ENCODE measurements at places on chromosomes 2 and 18. TPM values are rescaled to one million over a fixed set of nuclear protein-coding genes. Genes with fewer than 3 reads are reported as not detected.
A peak's percentile ranks its signal among the peaks of the same experiment; 100 is the strongest.

The CD8B gene
- not detected for total RNA-seq

The SLC5A7 gene
- not detected for total RNA-seq

The ESPNL gene
- total RNA-seq = 9.8 TPM

DNA sequence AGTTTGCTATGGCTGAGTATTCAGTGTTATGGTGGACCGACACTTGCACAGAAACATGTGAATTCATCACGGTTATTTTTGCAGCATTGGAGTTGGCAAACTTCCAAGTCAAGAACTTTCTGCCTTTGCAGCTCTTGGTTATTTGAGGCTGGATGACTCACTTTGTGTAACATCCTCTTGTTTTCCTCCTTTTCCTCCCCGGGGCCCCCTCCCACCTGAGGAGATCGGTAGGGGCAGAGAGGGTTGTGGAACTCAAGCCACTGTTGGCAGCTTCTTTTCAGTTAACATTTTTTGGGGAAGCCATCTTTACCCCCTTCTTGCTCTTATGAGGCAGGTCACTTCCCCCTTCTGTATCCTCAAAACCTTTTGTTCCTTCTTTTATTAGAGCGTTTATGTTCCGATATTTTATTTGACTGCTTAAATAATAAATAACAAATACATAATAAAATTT, 48.6 kb downstream of the DDX1 start:
- no peak for DNase-seq
- H3K36me3 ChIP-seq = peaks cover 21% of the 10 kb centered on the region
- H3K4me1 ChIP-seq = peaks cover 30% of the 10 kb centered on the region
- H3K27ac ChIP-seq = no peak overlapping the region

DNA sequence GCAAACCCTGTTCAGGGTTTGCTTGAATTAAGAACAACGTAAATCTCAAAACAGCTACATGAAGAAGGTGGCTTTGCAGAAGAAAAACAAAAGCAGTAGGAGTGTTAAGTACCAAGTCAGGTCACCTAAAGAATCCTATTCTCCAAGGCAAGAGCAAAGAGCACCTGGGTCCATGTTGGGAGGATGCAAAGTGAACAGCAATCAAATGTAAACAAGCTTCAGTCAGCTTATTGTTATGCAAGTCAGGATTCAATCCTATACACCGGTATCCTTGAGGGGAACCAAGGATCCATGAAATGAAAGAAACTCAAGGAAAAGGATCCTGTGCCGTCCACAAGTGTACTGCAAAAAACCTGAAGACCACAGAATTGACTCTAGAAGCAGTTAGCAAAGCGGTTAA, 261.0 kb upstream of the DDX18 start:
- H3K4me1 ChIP-seq = no peaks in the 10 kb centered on the region
- H3K36me3 ChIP-seq = no peaks in the 10 kb centered on the region
- DNase-seq = no peak
- H3K27ac ChIP-seq = no peak overlapping the region
- H3K4me3 ChIP-seq = no peak overlapping the region

DNA sequence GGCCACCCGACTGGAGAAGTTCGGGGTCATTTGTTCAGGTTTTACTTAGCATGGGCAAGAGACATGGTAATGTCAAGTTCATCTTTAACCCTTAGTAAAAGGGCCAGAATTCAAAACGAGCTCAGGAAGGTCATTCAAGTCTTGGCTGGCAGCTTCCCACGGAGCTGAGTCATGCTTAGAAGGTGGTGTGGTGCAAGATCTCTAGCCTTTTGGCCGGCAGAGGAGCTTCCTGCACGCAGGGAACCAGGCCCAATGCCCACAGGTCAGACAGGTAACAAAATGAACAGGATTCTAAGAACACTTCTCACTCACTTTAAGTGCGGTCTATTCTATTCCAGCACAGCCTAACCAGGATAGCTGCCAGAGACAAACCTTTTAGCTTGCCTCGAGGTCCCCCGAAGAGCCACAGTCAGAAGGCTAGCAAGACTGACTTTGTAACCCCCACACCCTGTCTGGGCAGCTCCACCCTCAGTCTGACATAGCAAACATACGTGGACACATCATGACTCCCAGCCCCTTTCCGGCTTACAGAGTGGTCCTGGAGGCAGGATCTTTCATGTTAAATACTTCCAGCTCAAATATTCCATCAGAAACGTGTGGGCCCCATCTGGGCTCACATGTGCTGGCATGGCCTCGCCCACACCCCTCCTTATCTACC, 292.7 kb downstream of the BCL11A start:
- no peak overlapping the region for H3K4me3 ChIP-seq
- no peaks in the 10 kb centered on the region for H3K4me1 ChIP-seq
- no peak for DNase-seq
- H3K36me3 ChIP-seq = no peaks in the 10 kb centered on the region

GRCh38 chr2:230881840-230882239, 17.1 kb downstream of the ITM2C start:
- no peaks in the 10 kb centered on the region for H3K27me3 ChIP-seq
- H3K4me1 ChIP-seq = no peaks in the 10 kb centered on the region
- no peak overlapping the region for H3K4me3 ChIP-seq
- DNase-seq = peak; percentile 17
- no peak overlapping the region for H3K27ac ChIP-seq
- H3K36me3 ChIP-seq = no peaks in the 10 kb centered on the region

GRCh38 chr2:226578879-226579278, 220.7 kb downstream of the IRS1 start:
- no peak overlapping the region for H3K27ac ChIP-seq
- no peak for DNase-seq
- peaks cover 26% of the 10 kb centered on the region for H3K4me1 ChIP-seq
- H3K4me3 ChIP-seq = no peak overlapping the region
- no peaks in the 10 kb centered on the region for H3K27me3 ChIP-seq

GRCh38 chr2:217890445-217890844, 112.3 kb downstream of the TNS1 start:
- H3K4me1 ChIP-seq = peaks cover 9% of the 10 kb centered on the region
- DNase-seq = peak; percentile 97
- H3K27me3 ChIP-seq = no peaks in the 10 kb centered on the region

- no peak overlapping the region for H3K27ac ChIP-seq
- peaks cover 5% of the 10 kb centered on the region for H3K4me1 ChIP-seq
- no peak overlapping the region for H3K4me3 ChIP-seq
These were observed 24.4 kb downstream of the ZNF892 start for GRCh38 chr2:95231723-95232122.

DNA sequence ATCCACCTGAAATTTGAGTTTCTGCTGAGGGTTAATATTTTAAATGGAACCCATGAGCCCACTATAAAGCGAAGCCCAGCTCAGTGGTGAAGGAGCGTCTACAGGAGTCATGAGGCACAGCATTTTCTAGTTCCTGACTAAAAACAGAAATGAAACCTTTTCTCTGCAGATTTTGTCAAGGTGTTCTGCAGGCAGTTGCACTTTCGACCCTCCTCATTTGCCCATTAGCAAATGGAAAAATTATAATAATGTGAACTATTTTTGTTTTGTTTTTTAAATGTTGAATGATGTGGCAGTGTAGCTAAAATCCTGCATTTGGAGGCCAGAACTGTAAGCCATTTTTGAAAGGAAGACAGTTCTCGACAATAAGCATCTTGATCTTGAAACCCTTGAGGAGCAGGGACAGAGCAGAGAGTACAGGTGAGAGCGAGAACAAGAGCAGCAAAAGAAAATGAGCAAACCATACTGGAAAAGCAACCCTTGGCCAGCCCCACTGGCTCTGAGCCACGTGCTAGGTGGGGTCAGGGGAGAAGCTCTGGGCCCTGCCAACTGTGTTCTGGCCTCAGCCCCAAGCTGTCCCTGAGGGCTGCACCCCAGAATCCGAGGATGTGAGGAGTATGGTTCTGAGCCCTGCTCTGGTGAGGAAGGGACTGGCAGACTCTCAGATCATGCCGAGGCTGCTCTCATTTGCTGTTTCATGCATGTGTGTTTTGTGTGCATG, 26.4 kb upstream of the COPS8 start:
- H3K27me3 ChIP-seq = no peaks in the 10 kb centered on the region
- H3K4me1 ChIP-seq = peaks cover 4% of the 10 kb centered on the region
- DNase-seq = no peak
- no peak overlapping the region for H3K4me3 ChIP-seq

GRCh38 chr2:96916646-96917543, 47.0 kb upstream of the SEMA4C start:
- no peaks in the 10 kb centered on the region for H3K4me1 ChIP-seq
- H3K4me3 ChIP-seq = no peak overlapping the region
- peak; percentile 49 for DNase-seq
- H3K27ac ChIP-seq = no peak overlapping the region
- no peaks in the 10 kb centered on the region for H3K36me3 ChIP-seq
- H3K27me3 ChIP-seq = no peaks in the 10 kb centered on the region

DNA sequence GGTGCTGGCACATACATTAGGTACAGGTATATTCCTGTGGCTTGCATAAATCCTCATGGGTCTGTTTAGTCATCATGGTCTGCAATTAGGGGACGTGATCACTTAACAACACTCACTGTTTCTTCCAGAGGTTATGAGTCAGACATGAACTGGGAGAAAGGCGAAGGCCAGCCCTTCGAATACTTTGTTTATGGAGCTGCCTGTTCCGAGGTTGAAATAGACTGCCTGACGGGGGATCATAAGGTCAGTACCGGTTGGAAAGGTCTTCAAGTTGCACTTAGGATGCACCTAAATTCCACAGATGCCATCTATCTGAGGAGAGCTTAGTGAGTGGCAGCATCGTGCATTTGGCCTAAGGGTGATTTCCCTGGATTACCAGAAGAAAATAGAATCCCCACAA, 76.9 kb downstream of the AOX1 start:
- H3K27ac ChIP-seq = no peak overlapping the region
- DNase-seq = no peak
- H3K27me3 ChIP-seq = no peaks in the 10 kb centered on the region
- H3K4me3 ChIP-seq = no peak overlapping the region
- no peaks in the 10 kb centered on the region for H3K36me3 ChIP-seq

GRCh38 chr18:12394428-12394827, 13.3 kb upstream of the PRELID3A start:
- no peaks in the 10 kb centered on the region for H3K36me3 ChIP-seq
- H3K4me1 ChIP-seq = peaks cover 6% of the 10 kb centered on the region
- H3K27me3 ChIP-seq = no peaks in the 10 kb centered on the region
- H3K27ac ChIP-seq = no peak overlapping the region
- peak; percentile 43 for DNase-seq

DNA sequence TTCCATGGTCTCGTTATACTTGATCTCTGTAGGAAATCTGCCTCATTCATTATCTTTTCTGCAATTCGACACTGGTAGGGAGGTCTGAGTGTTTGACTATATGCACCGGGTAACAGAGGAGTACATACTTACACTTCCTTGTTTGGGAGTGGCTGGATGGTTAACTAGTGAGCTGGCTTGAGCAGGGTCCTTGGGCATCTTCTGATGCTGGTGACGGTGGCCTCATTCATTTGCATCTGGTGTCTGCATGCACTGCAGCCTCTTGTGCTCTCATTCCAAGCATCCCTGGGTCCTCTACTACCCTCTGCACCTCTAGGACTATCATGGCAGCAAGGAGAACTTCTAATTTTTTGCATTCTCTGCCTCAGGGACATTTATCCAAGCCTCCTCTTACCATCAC, 100.0 kb upstream of the TCF4 start:
- no peaks in the 10 kb centered on the region for H3K4me1 ChIP-seq
- H3K27ac ChIP-seq = no peak overlapping the region
- H3K4me3 ChIP-seq = no peak overlapping the region
- H3K36me3 ChIP-seq = no peaks in the 10 kb centered on the region
- H3K27me3 ChIP-seq = no peaks in the 10 kb centered on the region
- DNase-seq = no peak

GRCh38 chr2:16728351-16729136, 62.9 kb upstream of the CYRIA start:
- H3K4me1 ChIP-seq = no peaks in the 10 kb centered on the region
- H3K4me3 ChIP-seq = no peak overlapping the region
- H3K36me3 ChIP-seq = no peaks in the 10 kb centered on the region
- H3K27ac ChIP-seq = no peak overlapping the region

All from osteoblast (primary cell).